Stimulated activated naive B cell treated with anti-CD40 and anti-IgM and Interleukin-4, amounts not matched to agents 10 μg/mL and 1 μg/mL and 100 μg/mL, for 72 hours (primary cell): ENCODE measurements at places on chromosomes 1 and 21.

GRCh38 chr1:77926561-77927357 lies 38.3 kb downstream of the NEXN start:
- DNase-seq: no peak

DNA sequence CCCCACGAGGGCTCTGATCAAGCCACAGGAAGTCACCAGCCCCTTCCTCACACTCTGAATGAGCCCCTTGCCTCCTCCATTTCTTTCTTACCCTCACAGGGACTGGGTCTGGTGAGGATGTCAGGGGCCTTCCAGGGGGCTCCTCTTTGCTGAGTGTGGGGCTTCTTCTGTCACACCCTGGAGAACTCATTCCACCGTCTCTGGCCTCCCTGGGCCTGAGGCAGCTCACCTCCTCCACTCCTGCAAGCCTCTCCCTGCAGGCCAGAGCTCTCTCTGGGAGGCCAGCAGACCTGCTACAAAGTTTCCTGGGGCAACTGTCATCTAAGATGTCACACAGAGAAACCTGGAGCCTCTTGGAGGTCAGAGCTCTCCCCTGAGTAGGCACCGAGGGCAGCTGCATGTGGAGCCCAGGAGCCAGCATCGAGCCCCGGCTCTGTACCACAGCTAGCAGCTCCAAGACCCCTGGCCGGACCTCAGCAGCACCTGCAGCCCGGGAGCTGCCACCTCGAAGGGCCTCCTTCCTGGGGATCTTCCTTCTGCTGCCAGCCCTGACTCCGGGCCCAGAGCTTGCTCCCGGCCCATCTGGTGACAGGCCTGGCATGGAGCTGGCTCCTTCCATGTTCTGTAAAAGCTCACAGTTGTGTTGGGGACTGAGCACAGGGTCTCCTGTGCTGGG lies 1.1 kb downstream of the SPOCD1 start:
- DNase-seq: no peak

DNA sequence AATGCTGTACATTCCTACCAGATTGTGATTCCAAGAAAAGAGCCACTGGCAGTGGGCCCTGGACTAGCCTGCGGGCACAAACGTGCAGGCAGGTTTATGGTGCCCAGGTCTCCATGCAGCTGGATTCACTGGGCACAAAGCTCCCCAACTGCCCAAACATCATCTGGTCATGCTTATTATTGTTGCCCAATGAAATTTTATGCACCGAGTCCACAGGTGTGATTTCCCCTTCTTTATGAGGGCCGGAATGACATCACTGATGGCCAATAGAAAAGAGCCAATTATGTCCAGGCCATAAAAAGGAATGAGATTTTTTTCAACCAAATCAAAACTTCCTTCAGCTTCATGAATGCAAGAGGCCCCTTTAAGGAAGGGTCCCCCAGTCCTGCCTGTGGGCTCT lies 66.2 kb downstream of the ERI3 start:
- no peak for DNase-seq

DNA sequence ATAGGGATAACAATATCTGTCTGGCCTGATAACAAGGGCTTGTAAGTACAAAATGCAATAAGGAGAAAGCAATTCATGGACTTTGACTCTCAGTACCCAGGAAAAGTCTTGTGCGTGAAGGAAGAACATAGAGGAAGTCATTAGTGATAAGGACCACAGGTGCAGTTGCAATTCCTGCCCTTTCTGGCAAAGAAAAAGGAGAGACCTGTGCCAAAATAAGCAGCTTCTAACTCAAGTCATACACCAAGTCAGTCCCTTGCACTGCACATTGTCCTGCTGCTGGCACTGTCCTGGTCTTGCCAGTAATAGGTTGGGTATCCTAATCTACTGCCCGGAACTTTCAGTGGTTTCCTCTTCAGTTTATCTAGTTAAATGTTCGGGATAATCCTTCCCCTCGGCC lies 14.8 kb upstream of the SOD1 start:
- no peak for DNase-seq

- DNase-seq: no peak
These were observed 82.8 kb upstream of the COL6A1 start for GRCh38 chr21:45898781-45899180.

DNA sequence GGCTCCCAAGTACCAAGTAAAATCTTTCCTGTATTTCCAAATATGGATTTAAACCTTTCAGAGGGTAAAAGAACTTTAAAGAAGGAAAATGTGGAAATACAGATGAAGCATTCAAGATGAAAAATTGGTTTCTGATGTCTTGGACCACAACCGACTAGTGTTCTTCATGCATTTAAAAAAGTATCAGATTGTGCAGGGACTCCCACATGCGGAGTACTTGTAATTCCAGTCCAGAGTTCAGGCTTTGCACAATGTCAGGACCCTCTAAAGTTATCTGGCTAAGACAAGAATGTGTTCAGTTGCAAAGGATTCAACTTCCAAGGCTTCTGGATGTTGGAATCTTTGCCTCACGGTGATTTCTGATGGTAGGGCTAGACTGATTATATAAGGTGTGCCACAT lies 66.7 kb downstream of the RGL1 start:
- no peak for DNase-seq

DNA sequence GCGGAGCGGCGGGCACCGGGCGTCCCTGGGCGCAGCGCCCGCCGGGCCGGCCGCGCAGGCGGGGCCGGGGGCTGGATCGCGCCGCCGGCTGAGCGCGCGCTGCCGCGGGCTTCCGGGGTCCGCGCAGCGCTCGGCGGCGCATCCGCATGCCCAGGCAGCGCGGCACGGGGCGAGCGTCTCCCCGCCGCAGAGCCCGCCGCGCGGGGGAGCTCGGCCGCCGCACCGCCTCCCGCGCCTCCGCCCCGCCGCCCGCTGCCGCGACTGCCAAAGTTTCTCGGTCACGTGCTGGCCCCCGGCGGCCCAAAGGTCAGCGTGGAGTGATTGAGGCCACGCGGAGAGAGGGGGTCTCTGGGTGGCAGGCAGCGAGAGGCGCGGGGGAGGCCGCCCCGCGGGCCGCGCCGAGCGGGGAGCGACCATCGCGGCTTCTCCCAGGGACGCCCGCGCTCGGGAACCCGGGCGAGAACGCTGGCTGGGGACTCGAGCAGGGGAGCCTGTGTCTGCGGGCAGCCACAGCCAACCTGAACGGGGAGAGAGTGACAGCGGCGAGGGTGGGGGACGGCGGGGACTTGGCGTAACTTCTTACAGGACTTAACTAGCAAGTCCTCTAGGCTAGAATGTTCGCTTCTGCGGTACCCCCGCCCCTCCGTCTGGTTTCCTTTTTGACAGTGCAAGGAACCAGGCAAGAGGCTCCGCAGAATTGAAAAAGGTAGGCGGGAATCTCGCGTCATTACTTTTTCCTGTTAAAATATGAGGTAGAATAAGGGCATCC lies at the start of gene ILDR2:
ILDR2 (minus strand) TSS at position 180 of the 769 bp plus-strand sequence. CDS start 272 bp downstream, outside the sequence.
- peak; percentile 28 for DNase-seq

GRCh38 chr1:212098310-212098709 lies 62.8 kb downstream of the DTL start:
- no peak for DNase-seq
